H9 (cell line): ENCODE measurements at places on chromosomes 7 and 10.

- H3K36me3 ChIP-seq: peaks cover 5% of the 10 kb centered on the region
- peak; percentile 11 for DNase-seq
- no peaks in the 10 kb centered on the region for H3K27me3 ChIP-seq
- H3K4me1 ChIP-seq: peaks cover 2% of the 10 kb centered on the region; the same call in 1 of the 2 replicates
- no peak overlapping the region for H3K4me3 ChIP-seq
Measured at GRCh38 chr10:124733571-124734245, 10.5 kb downstream of the FAM53B start.

- no peak overlapping the region for H3K27ac ChIP-seq
- no peak for DNase-seq
- no peaks in the 10 kb centered on the region for H3K36me3 ChIP-seq
- H3K4me3 ChIP-seq: no peak overlapping the region
- H3K27me3 ChIP-seq: no peaks in the 10 kb centered on the region; the same call in 1 of the 2 replicates
Measured at GRCh38 chr10:127715782-127716378, 21.1 kb upstream of the FOXI2 start.

GRCh38 chr10:100810091-100810834 is 64.9 kb downstream of the PAX2 start:
- H3K36me3 ChIP-seq: no peaks in the 10 kb centered on the region
- DNase-seq: no peak
- no peak overlapping the region for H3K27ac ChIP-seq
- no peaks in the 10 kb centered on the region for H3K4me1 ChIP-seq
- no peaks in the 10 kb centered on the region for H3K27me3 ChIP-seq

DNA sequence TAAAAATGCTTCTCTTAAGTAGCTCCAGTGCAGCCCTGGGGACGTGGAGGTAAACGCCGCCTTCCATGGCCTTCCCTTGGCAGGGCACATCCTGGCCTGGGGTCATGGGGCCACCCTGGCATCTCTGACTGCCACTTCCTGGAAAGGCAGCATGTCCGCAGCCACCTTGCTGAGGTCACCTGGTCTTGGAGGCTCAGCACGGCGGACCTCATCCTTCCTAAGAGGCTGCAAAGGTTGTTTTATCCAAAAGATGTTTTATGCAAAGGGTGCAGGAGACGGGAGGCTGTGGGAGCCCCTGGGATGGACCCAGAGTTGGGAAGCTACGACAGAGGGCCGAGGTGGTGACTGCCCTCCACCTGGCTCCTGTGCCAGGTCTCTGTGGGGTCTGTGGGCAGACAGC is 106.0 kb downstream of the TCERG1L start:
- no peak overlapping the region for H3K27ac ChIP-seq
- DNase-seq: peak; percentile 4
- H3K4me3 ChIP-seq: no peak overlapping the region
- no peaks in the 10 kb centered on the region for H3K4me1 ChIP-seq
- H3K27me3 ChIP-seq: no peaks in the 10 kb centered on the region

GRCh38 chr10:113894581-113894980 is 40.1 kb downstream of the NHLRC2 start:
- H3K4me1 ChIP-seq: no peaks in the 10 kb centered on the region
- no peaks in the 10 kb centered on the region; the same call in 1 of the 2 replicates for H3K27me3 ChIP-seq
- no peak overlapping the region for H3K27ac ChIP-seq

GRCh38 chr7:134474828-134475227 is 15.9 kb upstream of the AKR1B1 start:
- no peaks in the 10 kb centered on the region for H3K36me3 ChIP-seq
- H3K4me1 ChIP-seq: no peaks in the 10 kb centered on the region
- no peak overlapping the region for H3K4me3 ChIP-seq
- no peak overlapping the region for H3K27ac ChIP-seq
- DNase-seq: no peak
- no peaks in the 10 kb centered on the region for H3K27me3 ChIP-seq
